ENCODE measurements at places on chromosomes 5 and 9.

DNA sequence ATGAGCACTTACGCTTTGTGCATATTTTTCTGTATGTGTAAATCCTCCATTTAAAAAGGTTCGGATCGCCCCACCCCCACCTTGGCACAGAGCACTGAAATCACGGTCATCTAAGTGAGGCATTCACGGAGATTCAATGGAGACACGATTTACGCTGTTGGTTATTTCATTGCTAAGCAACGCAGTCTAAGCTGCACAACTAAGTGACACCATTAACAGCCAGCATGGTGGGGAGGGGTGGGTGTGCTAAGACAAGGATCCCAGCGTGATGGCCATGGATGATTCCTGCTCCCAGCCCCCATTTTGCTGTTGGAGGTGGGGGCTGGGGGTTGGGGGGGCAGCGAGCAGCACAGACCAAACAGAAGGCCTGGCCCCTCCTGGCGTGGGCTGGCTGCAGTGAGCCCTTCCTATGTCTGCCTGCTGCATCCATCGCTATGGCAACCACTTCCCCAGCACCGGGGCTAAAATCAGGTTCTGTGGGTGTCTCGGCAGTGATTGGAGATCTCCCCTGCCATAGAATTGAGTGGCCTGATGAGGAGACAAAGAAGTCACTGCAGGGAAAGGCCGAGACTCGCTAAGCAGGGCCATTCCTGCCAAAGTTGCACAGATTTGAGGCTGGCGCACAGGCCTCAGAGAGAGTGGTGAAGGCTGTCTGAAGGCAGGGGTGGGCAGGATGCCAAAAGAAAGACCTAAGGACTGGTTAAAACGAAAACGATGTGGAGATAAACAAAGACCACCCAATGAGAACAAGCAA is 14.3 kb upstream of the MARCHF6 start:
- no peak for DNase-seq

GRCh38 chr9:71797266-71797665 is 29.0 kb upstream of the CEMIP2 start:
- no peak for DNase-seq

- no peak for DNase-seq
Measured at GRCh38 chr5:154295551-154295950, 105.0 kb downstream of the GALNT10 start.

DNA sequence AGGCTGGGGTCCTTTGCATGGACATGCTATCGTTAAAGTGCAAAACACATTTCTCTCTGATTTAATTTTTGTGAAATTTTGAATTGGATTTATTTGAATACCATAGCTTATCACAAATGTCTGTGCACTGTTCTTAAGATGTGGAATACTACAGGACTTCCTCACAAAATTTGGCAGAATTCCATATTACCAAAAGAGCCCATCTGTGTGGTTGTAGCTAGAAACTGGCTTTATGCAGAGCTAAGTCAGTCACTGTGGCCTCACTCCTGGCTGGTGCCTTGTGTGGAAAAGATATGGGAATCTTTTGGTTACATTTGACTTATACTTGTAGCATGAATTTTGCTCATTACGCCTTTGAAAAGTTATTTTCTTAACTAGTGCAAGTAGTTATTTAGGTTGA is 35.5 kb downstream of the ACO1 start:
- DNase-seq: no peak

DNA sequence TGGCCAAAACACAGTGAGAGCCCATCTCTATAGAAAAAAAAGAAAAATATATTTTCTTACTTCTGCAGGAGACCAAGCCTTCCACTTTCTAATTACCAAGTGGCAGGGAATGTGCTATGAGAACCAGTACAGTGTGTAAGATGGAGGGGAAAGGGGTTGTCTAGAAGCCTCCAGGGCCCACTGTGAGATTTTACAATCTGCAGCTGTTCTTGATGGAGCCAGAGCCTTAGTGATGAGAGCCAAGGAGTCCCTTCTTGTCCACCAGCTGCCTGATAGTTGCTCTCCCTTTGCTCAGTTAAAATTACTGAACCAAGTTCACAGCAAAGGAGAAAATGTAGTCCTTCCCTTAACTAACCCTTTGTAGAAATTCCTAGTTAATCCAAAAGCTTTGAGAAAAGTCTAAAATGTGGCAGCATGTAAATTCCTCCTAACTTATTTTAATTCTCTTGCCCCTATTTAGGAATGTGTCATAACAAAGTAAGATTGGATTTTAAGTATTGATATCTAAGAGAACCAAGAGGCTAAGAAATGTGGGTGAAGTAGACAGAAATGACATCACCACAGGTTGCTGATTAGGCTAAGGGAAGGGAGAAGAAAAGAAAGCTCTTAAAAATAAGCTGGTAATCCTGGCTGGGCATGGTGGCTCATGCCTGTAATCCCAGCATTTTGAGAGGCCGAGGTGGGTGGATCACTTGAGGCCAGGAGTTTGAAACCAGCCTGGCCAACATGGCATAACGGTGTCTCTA is 19.3 kb downstream of the SRP19 start:
- no peak for DNase-seq

DNA sequence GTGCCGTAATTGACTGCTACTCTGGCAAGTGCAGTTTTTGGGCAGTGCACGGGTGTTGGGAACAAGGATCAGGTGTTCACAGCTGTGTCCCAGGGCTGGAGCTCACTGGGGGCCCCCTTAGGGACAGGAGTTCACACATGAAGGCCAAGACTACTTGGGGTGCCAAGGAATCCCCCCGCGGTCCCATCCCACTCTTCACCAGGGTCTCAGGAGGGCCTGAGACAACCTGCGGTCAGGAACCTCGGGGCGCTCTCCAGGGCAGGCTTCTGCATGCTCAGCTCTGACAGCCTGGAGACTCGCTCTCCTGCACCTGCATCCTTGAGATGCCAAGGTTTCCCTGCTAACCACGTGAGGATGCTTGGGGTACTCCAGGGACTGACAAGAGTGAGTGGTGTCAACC is 2.3 kb upstream of the MAN1B1 start:
- no peak for DNase-seq

DNA sequence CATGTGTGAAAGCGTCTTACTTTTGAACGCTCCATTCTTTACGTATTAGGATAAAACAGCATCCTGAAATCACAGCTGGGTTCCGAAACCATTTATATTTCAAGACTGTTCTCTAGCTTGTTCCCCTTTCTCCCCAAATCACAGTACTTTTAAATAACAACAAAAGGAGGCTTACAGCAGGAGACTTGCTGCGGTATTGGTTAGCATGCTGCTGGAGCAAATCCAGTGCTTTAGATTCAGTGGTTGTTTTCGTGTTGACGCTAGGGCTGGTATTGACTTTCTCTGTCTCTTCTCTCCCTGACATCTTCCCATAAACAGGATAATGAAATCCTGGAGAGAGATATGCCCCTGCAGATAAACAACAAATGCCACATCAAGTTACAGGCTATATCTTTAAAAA is 103.1 kb downstream of the ZNF608 start:
- DNase-seq: no peak

- DNase-seq: no peak
Measured at GRCh38 chr5:142860270-142860669, 90.1 kb downstream of the ARHGAP26 start.

- DNase-seq: peak; percentile 85
Measured at GRCh38 chr9:128218518-128219389, 15.6 kb downstream of the DNM1 start.

DNA sequence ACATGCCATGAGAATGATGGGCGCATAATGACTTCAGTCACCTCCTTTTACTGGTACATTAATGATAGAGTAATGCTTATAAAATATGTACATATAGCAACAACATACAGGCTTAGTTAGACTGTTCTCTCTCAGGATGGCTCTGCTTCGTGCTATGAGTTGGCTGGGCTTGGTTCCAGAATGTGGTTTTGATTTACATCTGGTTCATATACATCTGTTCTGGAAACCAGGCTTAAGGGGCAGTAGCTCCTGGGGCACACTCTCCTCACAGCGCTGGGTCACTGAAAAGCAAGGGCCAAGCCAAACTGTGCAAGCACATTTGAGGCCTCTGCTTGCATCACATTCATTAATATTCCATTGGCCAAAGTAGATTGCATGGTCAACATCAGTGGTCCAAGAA is 44.9 kb downstream of the PCSK1 start:
- no peak for DNase-seq

GRCh38 chr9:98485706-98486105 is 223.0 kb downstream of the GABBR2 start:
- DNase-seq: no peak

DNA sequence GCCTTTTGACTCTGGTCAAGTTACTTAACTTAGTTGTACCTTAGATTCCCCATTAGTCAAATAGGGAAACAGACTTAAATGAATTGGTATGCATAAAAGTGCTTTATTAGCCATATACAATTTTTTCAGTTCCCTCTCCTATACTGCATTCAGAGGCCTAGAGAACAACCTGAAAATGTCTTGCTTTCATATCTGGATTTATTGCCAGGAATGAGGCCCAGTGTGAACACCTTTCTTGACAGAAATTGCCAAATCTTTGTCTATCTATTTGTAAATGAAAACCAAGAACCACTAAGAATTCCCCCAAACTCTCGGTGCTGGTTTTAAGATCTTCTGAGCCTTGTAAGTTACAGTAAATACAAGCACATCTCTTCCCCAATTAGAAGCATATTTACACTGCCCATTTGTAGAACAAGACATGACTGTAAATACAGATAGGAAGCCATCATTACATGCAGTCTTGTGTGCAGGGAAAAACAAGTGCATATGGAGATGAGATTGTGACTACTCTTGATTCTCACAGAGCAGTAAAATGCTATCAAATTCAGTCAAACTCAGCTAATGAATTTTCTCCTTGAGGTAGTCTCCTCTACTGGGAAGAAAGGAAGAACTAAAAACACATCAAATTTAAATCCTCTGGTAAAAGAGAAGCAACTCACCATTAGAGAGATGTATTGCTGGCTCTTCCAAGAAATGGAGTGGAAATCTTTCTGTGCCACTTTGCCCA is 5.2 kb upstream of the FAM13B start:
- no peak for DNase-seq
